ENCODE measurements at places on chromosomes 2 and 18.

DNA sequence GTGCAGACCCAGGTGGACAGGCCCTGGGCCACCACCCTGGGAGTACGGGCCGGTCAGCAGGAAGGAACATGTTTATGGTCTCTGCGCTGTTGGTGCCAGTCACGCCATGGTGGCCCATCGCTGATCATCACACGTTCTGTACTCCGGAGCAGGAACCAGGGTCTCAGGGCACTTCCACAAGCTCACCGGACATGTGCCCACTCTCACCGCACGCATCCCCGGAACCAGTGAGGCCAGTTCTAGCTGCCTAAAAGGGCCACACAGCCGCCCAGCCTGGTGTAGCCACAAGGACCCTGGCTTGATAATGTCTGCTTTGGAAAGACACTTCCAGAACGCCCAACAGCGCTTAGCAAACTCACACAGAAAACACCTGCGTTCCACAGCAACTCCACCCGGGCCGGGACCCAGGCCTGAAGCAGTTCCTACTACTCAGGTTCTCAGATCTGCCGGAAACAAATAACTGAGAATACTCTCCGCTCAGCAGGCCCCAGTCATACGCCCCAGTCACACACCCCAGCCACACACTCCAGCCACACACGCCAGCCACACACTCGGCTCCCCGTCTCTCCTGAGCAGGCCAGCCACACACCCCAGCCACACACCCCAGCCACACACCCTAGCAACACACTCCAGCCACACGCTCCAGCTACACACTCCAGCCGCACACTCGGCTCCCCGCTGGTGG is 123.3 kb downstream of the HDAC4 start:
- DNase-seq = no peak

DNA sequence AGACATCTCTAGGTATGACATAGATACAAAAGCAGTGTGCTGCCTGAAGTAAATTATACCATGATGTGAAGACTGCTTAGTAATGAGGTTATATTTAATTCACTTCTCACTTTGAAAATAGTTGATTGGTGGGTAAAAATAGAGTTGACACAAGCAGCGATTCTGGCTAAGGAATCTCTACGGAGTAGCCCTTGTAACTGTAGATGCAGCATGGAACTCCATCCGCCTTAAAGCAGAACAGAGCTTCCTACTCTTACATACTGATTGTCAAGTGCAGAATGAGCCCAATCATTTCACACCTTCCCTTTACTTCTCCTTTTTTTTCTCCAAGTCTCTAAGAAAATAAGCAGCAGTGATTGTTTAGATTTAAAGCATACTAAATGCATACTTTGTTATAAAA is 1594.6 kb upstream of the SLC39A10 start:
- DNase-seq = no peak

GRCh38 chr2:75949385-75950030 is 238.8 kb upstream of the GCFC2 start:
- no peak for DNase-seq

- no peak for DNase-seq
Measured at GRCh38 chr2:27707462-27708256, 44.0 kb downstream of the SLC4A1AP start.

DNA sequence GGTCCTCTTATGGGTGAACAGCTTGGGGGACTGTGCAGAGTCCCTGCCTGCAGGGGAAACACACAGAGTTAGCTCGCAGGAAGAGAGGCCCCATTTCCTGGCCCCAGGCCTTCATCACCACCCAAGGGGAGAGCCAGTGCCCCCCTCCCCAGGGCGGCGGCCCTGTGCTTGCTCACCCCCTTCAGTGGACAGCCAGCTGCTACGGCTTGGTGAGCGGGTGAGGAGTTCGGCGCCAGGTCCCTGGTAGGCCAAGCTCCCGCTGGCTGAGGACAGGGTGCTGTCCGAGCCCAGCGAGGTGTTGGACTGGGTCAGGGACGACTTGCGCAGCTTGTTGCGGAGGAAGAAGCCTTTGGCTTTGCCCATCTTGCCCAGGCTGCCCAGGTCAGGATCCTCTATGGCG is 17.2 kb upstream of the SFXN5 start:
- no peak for DNase-seq

GRCh38 chr2:88227446-88227845 is 57.3 kb downstream of the THNSL2 start:
- DNase-seq = no peak

Measured in GM12864 (cell line).